ENCODE measurements at places on chromosomes 3 and 15.

- no peak for DNase-seq
These were observed 46.2 kb upstream of the SUCLG2 start for GRCh38 chr3:67700596-67700995.

DNA sequence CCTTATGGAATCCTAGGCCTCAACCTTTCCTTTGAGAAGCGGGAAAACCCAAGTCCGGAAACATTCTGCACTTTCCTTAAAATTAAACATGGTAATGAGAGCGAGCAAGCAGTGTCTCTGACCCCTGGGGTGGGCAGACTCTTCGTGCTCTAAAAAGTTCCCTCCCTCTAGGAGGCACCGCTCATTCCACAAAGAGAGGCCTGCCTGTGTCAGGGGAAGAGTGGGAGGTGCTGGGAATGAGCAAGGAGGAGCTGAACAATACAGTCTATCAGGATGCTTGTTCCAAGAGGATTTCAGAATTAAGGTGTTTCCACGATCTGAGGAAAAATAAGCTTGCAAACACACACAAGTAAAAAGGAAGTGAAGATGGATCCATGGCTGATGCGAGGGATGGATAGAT lies 6.0 kb upstream of the RLBP1 start:
- DNase-seq: no peak

GRCh38 chr15:60788692-60789103 lies 309.8 kb upstream of the ICE2 start:
- DNase-seq: no peak

GRCh38 chr3:143727391-143727790 lies 120.9 kb downstream of the SLC9A9 start:
- no peak for DNase-seq

- no peak for DNase-seq
These were observed 13.4 kb downstream of the H1-8 start for GRCh38 chr3:129556358-129556695.

GRCh38 chr3:127384717-127385539 lies 97.1 kb upstream of the PRR20G start:
- DNase-seq: no peak

GRCh38 chr3:5126586-5126985 lies 4.5 kb downstream of the ARL8B start:
- no peak for DNase-seq

- DNase-seq: no peak
These were observed 727.7 kb upstream of the NECTIN3 start for GRCh38 chr3:110343945-110344344.

DNA sequence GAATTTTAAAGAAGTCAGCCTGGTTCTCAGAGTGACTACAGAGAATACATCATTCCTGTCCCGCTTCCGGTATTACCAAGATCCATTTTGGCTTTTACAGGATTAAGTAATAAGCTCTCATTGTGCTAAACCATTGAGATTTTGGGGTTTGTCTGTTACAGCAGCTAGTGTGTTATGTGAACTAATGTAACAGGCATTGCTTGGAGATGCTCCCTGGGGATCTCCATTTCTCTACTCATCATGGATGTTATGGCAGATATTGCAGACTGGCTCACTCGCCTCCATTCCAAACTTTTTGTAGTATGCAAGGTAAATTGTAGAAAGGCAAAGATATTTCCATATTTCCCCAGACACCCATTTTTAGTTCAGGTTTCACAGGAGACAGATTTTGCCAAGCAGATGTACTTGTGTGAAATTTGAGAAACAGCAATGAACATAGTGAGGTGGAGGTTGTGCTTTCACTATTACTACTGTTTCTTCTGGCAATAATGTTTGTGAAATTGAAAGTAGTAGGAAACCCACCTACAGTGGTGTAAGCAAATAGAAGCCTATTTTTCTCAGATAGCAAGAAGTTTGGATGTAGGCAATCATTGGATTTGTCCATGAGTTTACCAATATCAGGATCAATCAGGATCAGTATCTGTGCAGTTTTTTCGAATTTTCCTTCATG lies 177.1 kb upstream of the GALNT15 start:
- DNase-seq: no peak

DNA sequence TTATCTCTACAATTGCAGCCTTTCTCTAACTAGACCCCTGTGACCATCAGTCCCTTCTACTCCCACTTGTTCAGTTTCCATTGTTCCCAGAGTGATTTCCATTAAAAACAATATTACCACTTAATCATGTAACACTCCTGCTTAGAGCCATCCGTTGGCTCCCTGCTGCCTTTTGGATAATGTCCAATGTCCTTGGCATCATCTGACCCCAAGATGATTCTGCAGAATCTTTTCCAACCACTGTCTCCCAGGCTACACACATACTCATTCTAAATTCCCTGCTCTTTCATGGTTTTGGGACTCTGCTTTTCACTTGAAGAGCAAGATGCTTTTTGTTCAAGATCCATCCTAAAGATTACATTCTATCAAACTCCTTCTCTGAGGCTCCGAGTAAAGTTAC lies 7.1 kb downstream of the KCNH8 start:
- no peak for DNase-seq

- DNase-seq: no peak
These were observed 1187.1 kb upstream of the EPHA6 start for GRCh38 chr3:95627293-95627692.

GRCh38 chr3:139533781-139534454 lies 5.6 kb downstream of the RBP1 start:
- no peak for DNase-seq

GRCh38 chr15:69789648-69790393 lies 307.9 kb downstream of the TLE3 start:
- DNase-seq: no peak

GRCh38 chr3:34185301-34185700 lies 386.9 kb downstream of the PDCD6IP start:
- no peak for DNase-seq

DNA sequence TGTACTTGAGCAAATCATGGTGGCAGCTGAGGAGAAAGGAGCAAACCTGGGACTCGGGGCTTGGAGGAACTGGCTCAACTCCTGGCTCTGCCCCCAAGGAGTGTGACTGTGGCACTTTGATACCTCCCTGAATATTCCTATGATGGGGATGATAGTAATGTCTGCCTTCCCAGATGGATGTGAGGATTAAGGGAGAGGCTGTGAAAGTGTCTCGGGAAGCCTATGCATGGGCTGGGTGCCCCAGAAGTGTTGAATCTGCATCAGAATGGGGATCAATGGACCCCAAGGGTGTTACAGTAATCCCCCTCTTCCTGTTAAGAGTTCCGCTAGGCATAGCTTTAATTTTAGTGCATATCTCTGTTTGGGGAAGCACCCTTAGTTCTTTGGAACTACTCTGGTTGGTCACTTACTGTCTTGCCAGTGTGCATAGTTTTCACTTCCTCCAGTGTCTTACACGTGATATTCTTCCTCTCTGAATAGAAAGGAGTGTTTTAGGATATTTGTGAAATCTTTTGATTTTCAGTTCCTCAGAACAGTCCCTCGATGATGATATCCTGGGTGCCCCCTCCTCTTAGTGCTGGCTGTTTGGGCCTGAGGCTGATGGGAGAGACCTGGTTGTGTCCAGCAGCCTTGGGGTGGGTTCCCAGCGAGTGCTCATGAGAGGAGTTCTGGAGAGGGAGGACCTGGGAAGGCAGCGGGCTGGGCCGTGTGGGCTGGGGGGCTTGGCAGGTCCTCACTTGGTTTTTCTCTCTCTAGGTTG lies 97.5 kb downstream of the CHDH start:
- peak; percentile 74 for DNase-seq

DNA sequence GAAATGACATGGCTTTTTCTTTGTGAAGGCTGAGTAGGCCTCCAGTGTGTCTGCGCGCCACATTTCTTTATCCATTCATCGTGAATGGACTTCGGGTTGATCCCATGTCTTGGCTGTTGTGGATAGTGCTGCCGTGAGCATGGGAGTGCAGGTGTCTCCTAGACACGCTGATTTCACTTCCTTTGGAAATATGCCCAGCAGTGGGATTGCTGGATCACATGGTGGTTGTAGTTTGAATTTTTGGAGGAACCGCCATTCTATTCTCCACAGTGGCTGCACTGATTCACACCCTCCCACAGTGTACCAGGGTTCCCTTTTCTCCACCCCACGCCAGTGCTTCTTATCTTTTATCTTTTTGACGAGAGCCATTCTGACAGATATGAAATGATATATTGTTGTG lies 171.7 kb downstream of the NSMCE3 start:
- DNase-seq: no peak

GRCh38 chr3:176692966-176693785 lies 504.1 kb downstream of the TBL1XR1 start:
- DNase-seq: no peak

DNA sequence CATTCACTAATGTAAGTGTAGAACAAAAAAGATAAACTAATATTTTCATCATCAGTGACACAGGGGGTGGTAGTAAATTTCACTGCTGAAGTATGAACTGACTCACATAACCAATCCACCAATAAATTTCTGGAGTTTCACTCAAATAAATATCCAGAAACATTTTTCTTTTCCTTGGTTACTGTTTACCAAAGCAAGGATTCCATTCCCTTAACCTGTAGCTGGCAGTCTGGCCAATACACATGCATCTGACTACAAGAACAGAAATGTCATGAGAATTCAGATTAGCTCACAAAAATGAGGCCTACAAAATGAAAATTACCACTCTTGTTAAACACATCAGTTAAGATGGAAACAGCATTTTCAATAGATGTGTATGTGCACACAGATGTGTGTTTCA lies 80.3 kb downstream of the STAG1 start:
- DNase-seq: no peak

DNA sequence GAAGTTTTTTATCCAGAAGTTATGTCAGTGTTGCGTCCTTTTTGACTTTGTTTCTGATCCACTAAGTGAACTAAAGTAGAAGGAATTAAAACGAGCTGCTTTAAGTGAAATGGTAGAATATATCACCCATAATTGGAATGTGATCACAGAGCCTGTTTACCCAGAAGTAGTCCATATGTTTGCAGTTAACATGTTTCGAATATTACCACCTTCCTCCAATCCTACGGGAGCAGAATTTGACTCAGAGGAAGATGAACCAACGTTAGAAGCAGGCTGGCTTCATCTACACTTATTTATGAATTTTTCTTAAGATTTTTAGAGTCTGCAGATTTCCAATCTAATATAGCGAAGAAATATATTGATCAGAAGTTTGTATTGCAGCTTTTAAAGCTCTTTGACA lies 57.6 kb downstream of the DNAH1 start:
- DNase-seq: no peak

DNA sequence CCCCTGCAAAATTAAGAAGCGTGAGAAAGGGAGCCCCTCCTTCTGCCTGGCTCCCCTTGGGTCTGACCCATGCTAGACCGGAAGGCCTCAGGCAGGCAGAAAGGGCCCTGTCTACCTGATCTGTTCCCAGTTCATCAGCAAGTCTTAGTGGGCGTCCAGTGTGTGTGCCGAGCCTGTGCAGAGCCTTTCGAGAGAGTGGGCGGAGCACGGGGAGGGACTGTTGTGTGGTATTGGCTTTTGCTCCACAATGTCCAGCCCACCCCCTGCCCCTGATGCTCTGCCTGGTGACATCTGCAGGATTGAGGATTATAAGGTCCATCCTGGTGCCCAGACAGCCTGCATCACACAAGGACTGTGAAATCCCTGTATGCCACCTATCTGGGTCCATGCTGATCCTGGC lies 82.9 kb downstream of the CHDH start:
- DNase-seq: no peak

- no peak for DNase-seq
These were observed 50.3 kb upstream of the SNRK start for GRCh38 chr3:43236008-43236407.

DNA sequence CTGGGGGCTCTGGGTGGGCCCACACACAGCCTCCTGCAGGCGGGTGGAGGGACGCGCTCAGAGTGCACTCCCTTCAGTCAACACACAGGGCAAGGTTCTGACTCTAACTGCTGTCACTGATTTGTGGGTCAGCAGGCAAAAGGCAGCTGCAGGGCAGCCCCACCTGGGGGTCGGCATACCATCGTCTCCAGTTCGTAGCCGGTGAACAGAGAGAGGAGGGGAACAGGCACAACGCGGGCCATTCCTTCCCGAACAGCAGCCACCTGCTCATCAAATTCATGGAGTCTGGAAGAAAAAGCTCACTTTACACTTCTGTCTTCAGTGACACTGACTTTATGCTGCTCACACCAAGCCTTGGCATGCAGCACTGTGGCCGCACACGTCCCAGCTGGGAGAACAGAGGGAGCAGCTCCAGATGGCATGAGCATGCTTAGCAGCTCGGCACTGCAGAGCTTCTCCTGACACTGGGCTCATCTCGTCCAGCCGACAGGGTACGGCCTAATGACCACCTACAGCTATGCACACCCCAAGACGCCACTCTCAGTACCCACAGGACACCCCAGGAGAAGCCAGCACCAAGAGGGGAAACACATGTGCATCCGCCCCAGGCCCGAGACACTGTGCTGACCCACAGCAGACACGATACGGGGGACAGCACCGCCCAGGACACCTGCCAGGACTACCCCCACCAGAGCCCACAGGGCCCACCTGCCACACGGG lies 14.4 kb upstream of the OCA2 start:
- DNase-seq: no peak

DNA sequence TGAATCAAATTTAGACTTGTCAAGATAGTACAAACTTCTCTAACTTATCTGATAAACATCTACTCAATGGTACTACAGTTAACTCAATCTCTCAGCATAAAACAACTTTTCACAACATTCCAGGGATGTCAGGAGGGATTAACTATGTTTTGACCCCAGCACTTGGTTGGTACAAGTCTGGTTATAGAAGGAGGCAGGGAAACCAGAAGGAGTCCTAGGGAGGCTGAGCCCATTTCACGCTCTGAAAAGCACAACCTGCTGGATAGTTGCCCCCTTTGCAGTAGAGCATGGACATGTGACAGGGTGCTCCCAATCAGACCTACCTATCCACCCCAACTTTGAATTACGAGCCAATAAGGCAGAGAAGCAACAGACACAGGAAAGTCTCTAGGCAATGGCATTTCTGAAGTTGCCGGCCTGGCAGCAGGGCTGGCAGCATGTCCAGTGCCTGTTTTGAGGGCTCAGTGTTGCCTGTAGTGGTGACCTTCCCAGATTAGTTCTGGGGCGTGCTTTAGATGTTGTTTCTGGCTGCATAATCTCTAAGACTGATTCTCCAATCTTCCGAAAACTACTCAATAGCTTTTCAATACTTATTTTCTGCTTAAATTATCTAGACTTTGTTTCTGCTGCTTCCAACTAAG lies 8.2 kb downstream of the ANKUB1 start:
- DNase-seq: no peak

DNA sequence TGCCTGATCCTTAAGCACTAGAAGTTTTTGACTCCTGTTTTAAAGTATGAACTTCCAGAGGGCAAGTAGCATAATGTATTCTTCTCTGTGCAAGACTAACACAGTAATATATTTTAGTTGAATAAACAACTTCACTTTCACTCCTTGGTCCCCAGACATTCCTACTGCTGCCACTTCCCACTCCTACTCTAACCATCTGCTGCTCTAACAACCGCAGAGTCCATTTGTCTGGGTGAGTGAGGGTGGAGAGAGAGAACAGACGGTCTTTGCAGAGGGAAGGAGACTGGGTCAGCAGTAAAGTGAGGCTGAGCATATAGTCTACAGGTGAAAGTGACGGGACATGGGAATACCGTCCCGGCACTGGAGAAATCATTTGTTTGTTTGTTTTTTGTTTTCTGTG lies 301.0 kb upstream of the SLCO3A1 start:
- no peak for DNase-seq

- DNase-seq: no peak
These were observed 265.6 kb upstream of the UBE2E2 start for GRCh38 chr3:22937536-22937935.

- DNase-seq: no peak
These were observed 189.7 kb upstream of the IL12A start for GRCh38 chr3:159798951-159799350.

- DNase-seq: no peak
These were observed 775.9 kb downstream of the SQOR start for GRCh38 chr15:46410705-46411104.

GRCh38 chr3:169252535-169252934 lies 411.0 kb downstream of the MECOM start:
- no peak for DNase-seq
